ENCODE measurements at places on chromosomes 11 and 22.

DNA sequence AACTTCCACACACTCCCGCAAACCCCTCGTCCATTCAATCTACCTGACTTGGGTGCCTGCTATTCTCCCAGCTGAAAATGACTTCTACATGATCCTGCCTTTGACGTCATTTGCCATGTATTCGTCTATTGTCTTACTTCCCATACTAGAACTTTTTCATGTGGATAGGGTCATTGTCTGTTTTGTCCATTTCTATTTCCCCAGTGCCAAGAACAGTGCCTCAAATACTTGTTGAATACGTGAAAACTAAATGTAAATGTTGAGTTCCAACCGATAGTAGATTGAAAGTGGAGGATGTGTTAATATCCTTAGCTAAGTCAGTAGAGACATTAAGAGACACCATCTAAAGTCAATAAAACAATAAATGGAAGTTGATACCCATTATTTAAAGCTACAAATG lies 935 bp downstream of the TRIM68 start:
- DNase-seq, result no peak

GRCh38 chr22:33038131-33038772 lies 19.9 kb downstream of the SYN3 start:
- DNase-seq, result no peak

DNA sequence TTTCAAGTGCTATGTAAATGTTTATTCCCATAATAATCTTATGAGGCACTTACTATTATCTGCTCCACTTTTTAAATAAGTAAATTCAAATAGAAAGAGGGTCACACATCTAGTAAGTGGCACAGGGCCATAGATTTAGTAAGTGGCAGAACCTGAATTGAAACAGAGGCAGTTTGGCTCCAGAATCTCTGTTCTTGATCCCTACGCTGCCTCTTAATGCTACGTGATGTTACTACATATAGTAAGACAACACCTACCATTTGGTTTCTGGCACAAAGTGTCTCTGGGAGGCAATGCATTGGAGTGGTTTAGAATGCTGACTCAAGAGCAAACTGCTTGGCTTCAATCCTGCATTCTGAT lies 1018.3 kb downstream of the DLG2 start:
- no peak for DNase-seq

GRCh38 chr11:71998649-71999310 lies at the start of gene IL18BP:
IL18BP (plus strand) TSS chr11:71998909; CDS start chr11:71999985, 1,076 bp downstream.
- no peak for DNase-seq

- DNase-seq, result no peak
These were observed 63.0 kb downstream of the RPL27A start for GRCh38 chr11:8745431-8746253.

DNA sequence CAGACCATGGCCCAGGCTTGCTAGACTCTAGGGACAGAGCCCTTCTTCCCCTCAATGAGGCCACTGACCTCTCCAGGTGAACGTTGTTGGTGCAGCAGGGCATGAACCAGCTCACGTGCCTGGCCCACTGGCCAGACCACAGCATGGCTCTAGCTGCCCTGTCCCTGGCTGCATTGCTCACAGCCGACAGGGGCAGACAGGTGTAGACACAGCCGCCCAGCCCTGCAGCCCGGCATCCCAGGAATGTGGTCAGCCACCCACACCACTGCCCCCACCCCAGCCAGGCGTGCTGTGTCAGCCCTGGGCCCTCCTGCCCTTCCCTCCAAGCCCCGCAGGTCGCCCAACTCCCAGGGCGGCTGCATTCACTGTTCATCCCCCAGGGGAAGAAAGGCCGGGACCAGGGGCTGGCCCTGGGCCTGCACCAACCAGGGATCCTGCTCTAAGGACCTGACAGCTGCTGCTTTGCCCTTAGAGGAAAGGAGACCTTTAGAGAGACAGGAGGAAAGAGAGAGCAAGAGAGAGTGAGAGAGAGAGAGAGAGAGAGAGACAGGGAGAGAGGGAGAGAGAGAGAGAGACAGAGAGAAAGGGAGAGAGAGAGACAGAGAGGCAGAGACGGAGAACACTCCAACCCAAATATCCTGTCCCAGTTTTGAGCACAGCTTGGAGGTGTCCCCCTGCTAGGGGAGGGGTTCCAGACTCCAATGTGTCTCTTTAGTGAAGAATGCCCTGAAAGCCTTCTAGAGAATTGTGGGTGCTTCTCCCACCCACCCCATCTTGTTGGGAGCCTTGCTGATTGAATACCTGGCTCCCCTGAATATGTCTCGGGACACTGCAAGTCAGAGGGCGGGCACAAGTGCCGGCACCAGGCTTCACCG lies 44.2 kb upstream of the LINC01488 start:
- no peak for DNase-seq

DNA sequence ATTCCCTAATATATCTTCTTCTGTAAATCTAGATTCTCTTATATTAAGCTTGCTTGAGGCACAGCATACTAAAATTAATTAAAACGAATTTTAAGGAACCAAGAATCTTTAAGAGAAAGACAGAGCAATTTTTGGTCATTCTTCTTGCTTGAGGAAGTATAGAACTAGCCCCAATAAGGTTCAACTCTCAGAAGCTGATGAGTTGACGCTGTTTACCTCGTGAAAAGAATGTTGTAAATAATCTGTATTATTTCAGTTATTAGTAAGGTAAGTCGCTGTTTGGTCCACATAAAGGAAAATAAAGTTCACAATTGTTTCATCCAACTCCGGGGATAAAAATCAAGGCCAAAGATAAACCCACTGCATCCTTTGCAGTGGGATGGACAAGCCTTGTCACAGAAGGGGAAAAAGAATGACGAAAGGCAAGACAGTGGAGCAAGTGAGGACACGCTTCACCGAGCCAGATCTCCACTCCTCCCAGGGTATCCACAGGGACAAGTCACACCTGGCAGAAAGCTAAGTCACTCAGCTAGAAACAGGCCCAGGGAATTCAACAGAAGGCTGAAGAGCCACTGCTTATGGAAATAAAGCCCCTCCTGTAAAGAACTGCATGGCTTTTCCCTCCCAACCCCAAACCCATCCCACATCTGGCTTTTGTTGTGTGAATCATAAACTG lies 752 bp downstream of the POU2AF1 start:
- DNase-seq, result no peak

DNA sequence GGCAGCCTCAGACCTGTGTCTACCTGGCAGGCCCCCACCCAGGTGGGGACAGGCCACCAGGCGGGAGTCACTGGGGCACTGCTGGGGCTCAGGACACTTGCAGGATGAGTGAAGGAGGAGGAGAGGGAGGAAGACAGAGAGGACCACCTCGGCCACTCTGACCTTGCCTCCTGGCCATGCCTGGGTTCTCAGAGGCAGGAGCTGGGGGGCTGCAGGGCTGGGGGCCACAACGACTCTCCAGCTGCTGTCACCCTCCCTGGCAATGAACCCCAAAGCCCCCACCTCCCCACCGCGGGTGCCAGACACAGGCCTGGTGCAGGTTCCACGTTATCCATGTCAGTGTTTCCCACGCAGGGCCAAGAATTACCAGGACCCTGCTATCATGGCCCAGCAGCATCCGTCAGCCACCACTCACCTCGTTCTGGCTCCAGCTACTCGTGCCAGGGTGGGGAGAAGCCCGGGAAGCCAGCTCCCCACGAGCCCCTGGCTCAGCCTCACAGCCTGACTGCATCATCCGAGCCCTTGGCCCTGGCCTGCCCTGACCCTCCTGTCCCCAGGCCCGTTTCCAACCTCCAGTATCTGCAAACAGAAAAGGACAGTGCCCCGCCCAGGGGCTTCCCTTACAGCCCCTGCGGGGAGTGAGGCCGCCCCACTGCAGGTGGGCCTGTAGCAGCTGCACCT lies 62.4 kb downstream of the BRD1 start:
- no peak for DNase-seq

GRCh38 chr11:122038543-122038942 lies 77.5 kb downstream of the BLID start:
- DNase-seq, result no peak

- DNase-seq, result no peak
These were observed 17.1 kb upstream of the TPH1 start for GRCh38 chr11:18063125-18063524.

- DNase-seq, result no peak
These were observed 47.7 kb upstream of the ARHGAP20 start for GRCh38 chr11:110759972-110760381.

- DNase-seq, result peak; percentile 17
These were observed 253.0 kb upstream of the CCDC179 start for GRCh38 chr11:23112987-23113886.
